ENCODE measurements at places on chromosomes 4 and X. TPM values are rescaled to one million over a fixed set of nuclear protein-coding genes. Genes with fewer than 3 reads are reported as not detected.

The MAGEC3 gene
- not detected for total RNA-seq

The GATA1 gene
- not detected for total RNA-seq

The HTR2C gene
- not detected for total RNA-seq

The BTC gene
- total RNA-seq, result not detected

The POLN gene
- 3.1 TPM for total RNA-seq

The FAM149A gene
- 9.7 TPM for total RNA-seq

The KCND1 gene
- total RNA-seq, result 5.0 TPM

The GAGE12H gene
- not detected for total RNA-seq

The SLC30A9 gene
- total RNA-seq, result 36.8 TPM

The MAGED4 gene
- total RNA-seq, result 52.6 TPM

The PLP1 gene
- 4.9 TPM for total RNA-seq

The TRAPPC2 gene
- total RNA-seq, result 5.0 TPM

The FMR1 gene
- total RNA-seq, result 9.3 TPM
